Esophagus (tissue), 2 donors: ENCODE measurements at places on chromosomes 5 and 9. TPM values are rescaled to one million over a fixed set of nuclear protein-coding genes. Genes with fewer than 3 reads are reported as not detected.

Gene DCTN3
- 44.4 TPM for polyA plus RNA-seq

Gene SMIM33
- 0.02 TPM for polyA plus RNA-seq

Gene SNX24
- polyA plus RNA-seq: 29.5 TPM

Gene LRRC19
- polyA plus RNA-seq: not detected

Gene HACD4
- polyA plus RNA-seq: 1.1 TPM

Gene SLC23A1
- 0.12 TPM for polyA plus RNA-seq

Gene RGS14
- polyA plus RNA-seq: 49.7 TPM

Gene CDKN2B-AS1
- polyA plus RNA-seq: 0.47 TPM

Gene ECM2
- polyA plus RNA-seq: 0.84 TPM

Gene CAVIN4
- polyA plus RNA-seq: 0.07 TPM

Gene GDF9
- 0.55 TPM for polyA plus RNA-seq

Gene SCGB3A2
- polyA plus RNA-seq: 0.13 TPM

Gene FCN2
- polyA plus RNA-seq: 0.04 TPM

Gene TSLP
- 5.2 TPM for polyA plus RNA-seq

Gene GRIA1
- 0.01 TPM for polyA plus RNA-seq

Gene SERF1A
- polyA plus RNA-seq: 2.5 TPM

Gene ST8SIA4
- 0.36 TPM for polyA plus RNA-seq

Gene CDKN2B
- 40.3 TPM for polyA plus RNA-seq

Gene NEUROG1
- polyA plus RNA-seq: not detected

Gene ANKRD34B
- polyA plus RNA-seq: not detected
